MCF 10A (cell line): ENCODE measurements at places on chromosomes 4 and X. TPM values are rescaled to one million over a fixed set of nuclear protein-coding genes. Genes with fewer than 3 reads are reported as not detected.
A peak's percentile ranks its signal among the peaks of the same experiment; 100 is the strongest.

Gene HTRA3
- not detected in 2 replicates for total RNA-seq

Gene FAM184B
- not detected in 2 replicates for total RNA-seq

- no peaks in the 10 kb centered on the region for H3K4me1 ChIP-seq
- peak; percentile 51 for DNase-seq
- no peaks in the 10 kb centered on the region for H3K27me3 ChIP-seq
- H3K4me3 ChIP-seq, result no peak overlapping the region
- no peak overlapping the region for H3K27ac ChIP-seq
Measured at GRCh38 chrX:118459494-118459893, 36.1 kb upstream of the DOCK11 start.

- H3K4me1 ChIP-seq, result no peaks in the 10 kb centered on the region
- no peaks in the 10 kb centered on the region for H3K36me3 ChIP-seq
Measured at GRCh38 chr4:29326816-29327215, 1393.4 kb upstream of the PCDH7 start.

GRCh38 chr4:76748649-76749048 is 149.3 kb downstream of the SOWAHB start:
- peak; percentile 57 for DNase-seq
- H3K4me3 ChIP-seq, result no peak overlapping the region
- peaks cover 20% of the 10 kb centered on the region for H3K36me3 ChIP-seq
- no peak overlapping the region for H3K27ac ChIP-seq
- peaks cover 25% of the 10 kb centered on the region for H3K4me1 ChIP-seq

- H3K27me3 ChIP-seq, result peaks cover 30% of the 10 kb centered on the region
- peaks cover 15% of the 10 kb centered on the region for H3K4me1 ChIP-seq
- H3K36me3 ChIP-seq, result no peaks in the 10 kb centered on the region
- peak; percentile 21 for DNase-seq
Measured at GRCh38 chrX:11465648-11466411, 172.6 kb downstream of the AMELX start.
